ENCODE measurements at places on chromosomes 1 and 21.
A peak's percentile ranks its signal among the peaks of the same experiment; 100 is the strongest.

GRCh38 chr1:245677461-245678240 is 522.9 kb downstream of the KIF26B start:
- DNase-seq = peak; percentile 9

DNA sequence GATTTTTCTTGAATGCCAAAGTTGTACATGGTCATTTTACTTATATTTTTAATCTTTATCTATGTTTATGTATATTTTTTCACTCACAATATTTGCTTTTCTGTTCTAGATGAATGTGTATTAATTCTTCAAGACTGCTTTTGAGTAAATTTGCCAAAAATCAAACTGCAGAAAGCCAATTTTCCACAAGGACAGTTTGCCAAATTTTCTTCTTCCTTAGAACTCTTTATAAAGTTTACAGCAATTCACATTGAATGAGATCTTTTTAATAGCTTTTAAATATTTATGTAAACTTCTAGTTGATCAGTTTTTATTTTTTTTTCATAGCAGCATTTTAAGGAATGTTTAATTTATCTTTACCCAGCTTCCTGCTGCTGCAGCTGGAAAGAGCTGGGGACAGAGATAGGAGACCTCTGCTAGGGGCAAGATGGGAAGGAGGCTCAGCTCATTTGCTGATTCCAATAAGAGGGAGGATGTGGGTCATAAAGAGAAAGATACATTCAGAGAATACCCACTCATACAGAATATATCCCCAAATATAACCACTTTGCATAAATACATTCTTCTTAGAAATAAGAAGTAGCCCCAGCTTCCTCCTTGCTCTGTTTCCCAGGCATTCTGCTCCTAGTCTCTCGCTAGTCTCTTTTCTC is 93.0 kb downstream of the ODF2L start:
- no peak for DNase-seq

DNA sequence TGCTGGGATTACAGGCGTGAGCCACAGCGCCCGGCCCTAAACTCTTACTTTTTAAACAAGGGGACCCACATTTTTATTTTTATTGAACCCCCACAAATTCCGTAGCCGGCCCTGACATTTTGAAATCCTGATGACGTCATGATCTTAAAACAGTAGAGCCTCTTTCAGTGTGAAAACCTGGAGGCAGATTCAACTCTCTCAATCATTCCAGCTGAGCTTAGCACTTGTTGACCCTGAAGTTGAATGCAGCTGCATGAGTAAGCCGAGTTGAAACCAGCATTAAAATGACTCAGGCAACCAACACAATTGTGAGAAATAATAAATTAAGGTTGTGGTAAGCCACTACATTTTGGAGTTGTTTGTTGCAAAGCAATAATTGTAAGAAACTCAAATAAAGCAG is 93.9 kb upstream of the ADGRL4 start:
- peak; percentile 91 for DNase-seq

GRCh38 chr1:68314151-68314780 is 81.9 kb upstream of the WLS start:
- DNase-seq = no peak

DNA sequence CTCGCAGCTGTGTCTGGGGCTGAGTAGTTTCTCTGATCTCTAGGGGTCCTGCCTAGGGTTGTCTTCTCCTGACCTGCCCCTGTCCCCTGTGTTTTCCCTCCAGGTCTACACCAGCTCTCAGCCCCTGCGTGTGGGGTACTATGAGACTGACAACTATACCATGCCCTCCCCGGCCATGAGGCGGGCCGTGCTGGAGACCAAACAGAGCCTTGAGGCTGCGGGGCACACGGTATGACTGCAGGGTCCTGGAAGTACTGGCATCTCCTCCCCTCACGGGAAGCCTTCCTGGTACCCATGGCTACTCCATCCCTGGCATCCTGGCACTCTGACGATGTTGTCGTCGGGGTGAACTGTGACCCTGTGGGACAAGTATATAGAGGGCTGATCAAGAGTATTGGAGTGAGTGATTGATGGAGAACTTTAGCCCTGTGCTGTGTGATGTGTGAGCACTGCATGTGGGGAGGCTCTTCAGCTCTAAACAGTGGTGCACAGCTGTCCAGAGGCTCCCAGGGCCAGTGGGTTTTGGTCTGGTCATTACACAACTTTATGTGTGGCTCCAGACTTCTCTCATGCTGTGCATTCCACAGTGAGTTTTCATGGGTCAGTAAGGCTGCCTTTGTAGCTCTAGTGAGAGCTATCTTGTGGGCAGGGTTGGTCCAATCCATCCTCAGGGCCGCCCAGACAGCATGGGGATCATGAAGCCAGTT is 14.4 kb downstream of the FAAH start:
- DNase-seq = no peak

DNA sequence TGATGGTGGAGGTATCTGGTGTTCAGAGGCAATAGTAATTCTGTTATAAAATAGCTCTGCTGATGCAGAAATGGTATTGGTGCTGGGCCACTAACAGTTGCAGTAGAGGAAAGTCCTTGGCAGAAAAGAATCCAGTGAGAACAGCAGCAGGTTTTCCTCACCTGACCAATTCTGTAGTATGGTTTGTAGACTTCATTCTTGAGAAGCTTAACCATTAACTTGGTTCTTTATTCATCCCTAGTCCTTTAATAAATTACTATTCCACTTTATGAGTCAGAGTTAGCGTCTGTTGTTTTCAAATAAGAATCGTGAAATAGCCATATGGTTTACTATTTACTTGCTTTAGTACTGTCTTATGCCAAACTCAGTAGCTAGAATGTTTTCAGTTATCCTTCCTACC is 128.5 kb upstream of the SERTAD4 start:
- DNase-seq = no peak

DNA sequence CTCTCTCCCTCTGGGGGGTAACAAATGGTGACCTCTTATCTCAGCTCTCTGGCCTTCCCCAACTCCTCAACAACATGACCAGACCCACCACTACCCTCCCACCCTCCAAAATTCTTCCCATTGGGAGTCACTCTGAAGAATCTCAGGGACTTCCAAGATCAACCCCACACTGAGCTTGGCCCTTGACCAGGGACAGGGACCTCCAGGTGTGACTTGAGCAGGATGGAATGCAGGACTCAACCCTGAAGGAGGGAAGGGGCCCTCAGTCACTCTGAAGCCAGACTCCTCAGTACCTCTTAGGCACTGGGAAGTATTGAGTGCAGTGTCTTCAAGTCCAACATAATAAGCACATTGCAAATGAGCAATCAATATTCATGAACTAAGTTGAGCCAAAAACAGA is 1.9 kb downstream of the CASQ1 start:
- DNase-seq = no peak

DNA sequence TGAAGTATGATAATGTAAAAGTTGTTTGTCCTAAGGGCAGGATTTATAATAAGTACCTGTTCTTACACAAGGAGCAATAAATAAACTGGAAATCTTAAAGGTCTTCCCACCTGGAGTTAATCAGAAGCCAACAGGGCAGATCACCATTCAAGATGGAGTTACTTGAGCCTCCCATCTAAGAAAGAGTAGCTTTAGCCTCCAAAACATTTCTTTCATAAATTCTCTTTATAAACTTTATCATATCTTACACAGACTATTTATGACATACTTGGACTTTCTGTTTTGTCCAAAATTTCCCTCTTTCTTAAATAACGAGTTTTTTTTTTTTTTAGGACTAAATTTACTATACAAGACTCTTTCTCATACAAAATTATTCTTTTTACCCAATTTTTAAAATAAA is 18.5 kb downstream of the OR2T1 start:
- peak; percentile 4 for DNase-seq

- peak; percentile 39 for DNase-seq
Measured at GRCh38 chr1:21781815-21782348, 1.1 kb downstream of the USP48 start.

- DNase-seq = no peak
Measured at GRCh38 chr1:62391369-62391971, 45.4 kb upstream of the USP1 start.

GRCh38 chr1:219689774-219690173 is 76.9 kb upstream of the ZC3H11B start:
- DNase-seq = no peak

GRCh38 chr21:35491920-35492678 is 443.0 kb upstream of the RUNX1 start:
- no peak for DNase-seq

DNA sequence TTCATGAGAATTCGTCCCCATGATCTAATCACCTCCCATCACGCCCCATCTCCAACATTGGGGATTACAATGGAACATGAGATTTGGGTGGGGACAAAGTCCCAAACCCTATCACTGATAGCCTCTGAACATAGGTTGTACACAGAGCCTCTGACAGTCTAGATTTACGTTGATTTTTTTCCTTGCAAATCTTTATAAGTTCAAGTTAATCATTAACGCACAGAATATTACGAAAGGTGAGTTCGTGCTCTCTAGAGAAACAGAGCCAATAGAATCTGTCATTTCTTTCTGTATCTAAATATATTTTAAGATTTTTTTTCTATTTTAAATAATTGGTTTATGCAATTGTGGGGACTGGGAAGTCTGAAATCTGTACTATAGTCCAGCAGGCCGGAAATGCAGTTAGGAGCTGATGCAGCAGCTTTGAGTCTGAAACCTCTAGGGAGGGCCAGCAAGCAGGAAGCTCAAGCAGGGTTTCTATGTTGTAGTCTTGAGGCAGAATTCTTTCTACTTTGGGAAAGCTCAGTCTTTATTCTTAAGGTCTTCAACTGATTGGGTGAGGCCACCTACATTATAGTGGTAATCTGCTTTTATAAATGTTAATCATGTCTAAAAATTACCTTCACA is 61.0 kb downstream of the SELENOF start:
- DNase-seq = no peak

- no peak for DNase-seq
Measured at GRCh38 chr1:230212405-230212936, 145.4 kb downstream of the GALNT2 start.

DNA sequence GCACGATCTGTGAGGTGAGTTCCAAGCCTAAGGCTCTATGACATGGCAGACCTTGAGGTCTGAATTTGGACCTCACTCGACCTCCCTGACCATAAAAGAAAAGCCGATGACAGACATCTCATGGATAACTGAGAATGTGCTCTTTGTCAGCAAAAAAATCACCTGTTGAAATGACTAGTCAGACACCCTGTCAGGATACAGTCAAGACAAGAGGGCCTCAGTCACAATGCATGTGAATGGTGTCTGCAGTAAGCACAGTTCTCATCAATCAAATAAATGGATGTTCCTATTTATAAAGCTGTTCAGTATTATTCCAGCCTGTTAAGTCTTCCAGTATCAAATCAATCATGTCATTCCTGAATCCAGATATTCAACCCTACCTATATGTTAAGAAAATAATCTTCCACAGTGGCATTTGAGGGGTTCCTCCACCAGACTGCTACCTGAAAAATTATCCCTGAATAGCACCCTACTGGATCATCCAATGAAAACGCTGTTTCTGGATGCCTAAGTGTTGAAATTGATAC is 28.6 kb upstream of the EXO1 start:
- no peak for DNase-seq

- DNase-seq = peak; percentile 95
Measured at GRCh38 chr1:47569681-47570470, 132.0 kb downstream of the FOXD2 start.

DNA sequence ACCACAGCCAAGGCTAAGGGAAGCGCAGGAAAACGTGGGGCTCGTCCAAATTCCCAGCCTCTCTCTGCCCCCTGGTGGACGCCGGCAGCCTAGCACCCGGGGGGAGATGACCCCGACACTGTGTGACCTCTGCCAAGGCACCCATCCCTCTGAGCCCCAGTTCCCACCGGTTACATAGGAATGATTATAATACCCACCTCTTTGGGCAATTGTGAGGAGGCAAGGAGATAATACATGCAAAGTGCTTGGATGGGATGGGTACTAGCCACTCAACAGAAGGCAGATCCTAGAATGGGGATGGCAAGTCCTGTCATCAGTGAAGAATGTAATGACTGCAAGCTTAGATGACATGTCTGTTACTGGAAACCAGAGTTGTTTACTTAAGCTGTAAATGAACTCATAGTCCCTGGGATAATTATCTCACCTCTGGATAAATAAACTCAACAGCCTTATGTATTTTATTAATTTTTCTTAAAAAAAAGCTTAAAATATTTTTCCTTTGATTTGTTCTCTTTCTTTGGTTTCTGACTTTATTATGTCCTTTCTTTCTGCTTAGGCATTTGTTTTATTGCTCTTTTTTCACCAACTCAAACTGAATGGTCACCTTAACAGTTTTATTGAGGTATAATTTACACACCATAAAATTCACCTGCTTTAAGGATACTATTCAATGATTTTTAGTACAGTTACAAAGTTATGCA is 11.3 kb upstream of the BMP8B start:
- peak; percentile 77 for DNase-seq

- DNase-seq = no peak
Measured at GRCh38 chr1:60087681-60088080, 14.1 kb upstream of the C1orf87 start.

GRCh38 chr1:38941093-38941492 is 537 bp downstream of the RHBDL2 start:
- no peak for DNase-seq

DNA sequence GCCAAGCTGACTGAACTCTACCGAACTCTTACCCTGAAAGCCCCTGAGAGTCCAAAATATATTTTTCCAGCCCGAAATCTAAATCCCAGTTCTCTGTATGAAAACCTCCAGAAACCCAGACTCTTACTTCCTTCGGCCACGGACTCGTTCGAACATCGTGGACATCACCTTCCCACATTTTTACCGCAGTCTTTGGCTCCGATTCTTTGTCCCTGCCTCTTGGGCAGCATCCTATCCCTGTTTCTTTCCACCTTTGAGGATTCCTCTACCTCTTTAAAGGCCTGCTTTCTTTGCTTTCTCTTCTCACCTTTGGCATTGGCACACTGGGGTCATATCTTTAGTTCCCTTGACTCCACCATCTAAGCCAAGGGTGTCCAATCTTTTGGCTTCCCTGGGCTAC is 932 bp upstream of the USP24 start:
- DNase-seq = no peak

- DNase-seq = no peak
Measured at GRCh38 chr1:119774746-119775490, 6.2 kb upstream of the HMGCS2 start.

- no peak for DNase-seq
Measured at GRCh38 chr21:41435706-41436105, 9.7 kb downstream of the MX1 start.

DNA sequence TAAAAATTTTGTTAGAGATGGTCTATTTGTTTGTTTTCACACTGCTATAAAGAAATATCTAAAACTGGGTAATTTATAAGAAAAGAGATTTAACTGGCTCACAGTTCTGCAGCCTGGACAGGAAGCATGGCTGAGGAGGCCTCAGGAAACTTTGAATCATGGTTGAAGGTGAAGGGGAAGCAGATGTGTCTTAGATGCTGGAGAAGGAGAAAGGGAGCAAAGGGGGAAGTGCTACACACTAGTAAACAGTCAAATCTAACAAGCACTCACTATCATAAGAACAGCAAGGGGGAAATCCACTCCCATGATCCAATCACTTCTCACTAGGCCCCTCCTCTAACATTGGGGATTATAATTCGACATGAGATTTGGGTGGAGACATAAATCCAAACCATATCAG is 76.8 kb upstream of the COL24A1 start:
- no peak for DNase-seq

Data from astrocyte (in vitro differentiated cells and primary cell).